GM23248 (cell line): ENCODE measurements at places on chromosomes 4 and X.

GRCh38 chr4:139515531-139515958 lies 40.5 kb downstream of the SETD7 start:
- DNase-seq, result no peak

- no peak for DNase-seq
Observed at GRCh38 chrX:1419545-1420355, 27.8 kb upstream of the SLC25A6 start.

DNA sequence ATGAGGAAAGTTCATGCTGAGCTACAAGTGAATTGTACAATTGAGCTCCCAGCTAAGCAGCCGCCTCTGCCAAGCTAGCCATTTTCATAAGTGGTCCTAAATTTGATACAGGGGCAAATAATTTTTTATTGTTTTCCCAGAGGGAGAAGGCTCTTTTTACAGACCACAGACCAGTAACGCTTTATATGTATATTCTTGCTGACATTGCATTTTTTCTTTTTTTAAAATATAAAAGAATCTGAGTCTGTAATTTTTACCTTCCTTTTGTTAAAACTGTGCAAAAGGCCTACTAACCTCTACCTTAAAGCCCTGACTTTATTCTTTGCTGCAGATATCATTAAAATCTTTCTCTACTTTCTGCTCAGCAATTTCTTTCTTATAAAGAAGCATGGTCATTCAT lies 501.2 kb upstream of the INTU start:
- no peak for DNase-seq

DNA sequence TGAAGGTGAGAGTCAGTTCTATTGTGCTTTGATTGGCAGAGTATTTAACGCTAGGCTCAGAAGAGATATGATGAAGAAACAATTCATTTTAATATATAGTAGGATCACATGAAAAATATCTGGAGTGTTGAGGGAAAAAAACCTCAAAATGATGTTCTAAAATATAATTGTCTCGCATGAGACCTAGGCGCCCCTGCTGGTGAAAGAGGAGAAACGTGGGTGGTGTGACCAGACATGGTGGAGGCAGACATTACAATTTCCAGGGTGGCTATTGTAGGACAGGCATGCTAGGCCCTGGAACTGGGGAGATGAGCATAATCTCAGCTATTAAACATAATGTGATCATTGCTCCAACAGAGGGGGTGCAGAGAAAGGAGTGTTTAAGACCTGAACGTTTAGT lies 210.0 kb downstream of the HS3ST1 start:
- no peak for DNase-seq

DNA sequence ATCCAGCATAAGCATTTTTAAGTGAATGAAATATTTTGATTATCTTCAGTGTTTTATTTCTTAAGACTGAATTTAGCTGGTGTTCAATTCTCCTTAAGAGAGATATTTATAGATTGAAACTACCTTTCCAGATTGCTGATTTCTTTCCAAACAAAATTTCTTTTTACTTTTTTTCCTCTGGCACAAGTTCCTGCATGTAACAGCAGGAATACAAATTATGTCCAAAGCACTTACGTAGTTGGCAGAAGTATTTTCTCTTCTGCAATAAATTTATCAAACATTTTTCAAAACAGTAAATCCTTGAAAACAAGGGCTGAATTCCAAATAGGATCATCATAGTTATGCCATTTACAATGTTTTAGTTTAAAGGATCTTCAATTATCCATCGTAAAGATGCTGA lies 412.6 kb downstream of the IQCM start:
- DNase-seq, result no peak

- DNase-seq, result no peak
Observed at GRCh38 chr4:24646798-24647460, 62.6 kb upstream of the DHX15 start.

DNA sequence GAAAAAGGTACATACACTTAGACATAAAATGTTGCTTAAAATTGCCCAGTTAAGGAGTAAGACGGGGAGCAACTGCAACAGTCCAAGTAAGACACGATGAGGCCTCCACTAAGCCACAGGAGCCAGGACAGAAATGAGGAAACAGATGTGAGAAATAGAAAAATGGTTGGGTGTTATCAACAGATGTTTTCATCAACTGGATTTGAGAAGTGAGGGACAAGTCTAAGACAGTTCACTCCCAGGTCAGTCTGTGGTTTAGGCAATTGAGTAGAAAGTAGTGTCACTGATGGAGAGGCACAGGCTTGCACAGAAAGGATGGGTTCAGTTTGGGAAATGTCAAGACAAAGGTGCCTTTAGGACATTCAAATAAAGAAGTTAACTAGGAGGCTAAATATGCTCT lies 23.5 kb upstream of the PHF8 start:
- no peak for DNase-seq
